Posterior vena cava (tissue), 2 donors: ENCODE measurements at places on chromosomes 3 and 15. TPM values are rescaled to one million over a fixed set of nuclear protein-coding genes. Genes with fewer than 3 reads are reported as not detected.

- DNase-seq: no peak
Observed at GRCh38 chr3:96900566-96900965, 86.2 kb downstream of the EPHA6 start.

INAFM2 gene
- total RNA-seq: 25.3 TPM

C3orf49 gene
- not detected for total RNA-seq

DNA sequence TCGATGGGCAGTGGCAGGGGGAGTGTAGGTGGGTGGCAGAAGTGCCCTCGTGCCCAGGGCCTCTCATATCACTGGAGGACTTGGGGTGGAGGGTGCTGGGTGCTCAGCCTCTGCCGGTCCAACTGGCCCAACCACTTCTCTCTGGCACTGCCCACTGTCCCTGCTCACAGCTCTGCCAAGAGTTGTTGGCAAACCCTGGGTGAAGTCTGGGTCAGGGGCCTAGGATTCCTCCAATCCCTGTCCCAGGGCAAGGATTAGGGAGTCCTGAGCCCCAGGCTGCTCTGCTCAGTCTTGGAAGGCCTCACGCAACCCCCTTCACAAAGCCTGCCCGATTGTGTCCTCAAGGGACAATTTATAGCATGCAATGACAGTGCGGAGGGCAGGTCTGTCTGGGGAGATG is 5.2 kb upstream of the PRKCD start:
- no peak for DNase-seq

- no peak for DNase-seq
Observed at GRCh38 chr3:27963519-27963918, 241.4 kb upstream of the EOMES start.

GRCh38 chr3:126834596-126835471 is 130.8 kb downstream of the CHCHD6 start:
- DNase-seq: no peak

DNA sequence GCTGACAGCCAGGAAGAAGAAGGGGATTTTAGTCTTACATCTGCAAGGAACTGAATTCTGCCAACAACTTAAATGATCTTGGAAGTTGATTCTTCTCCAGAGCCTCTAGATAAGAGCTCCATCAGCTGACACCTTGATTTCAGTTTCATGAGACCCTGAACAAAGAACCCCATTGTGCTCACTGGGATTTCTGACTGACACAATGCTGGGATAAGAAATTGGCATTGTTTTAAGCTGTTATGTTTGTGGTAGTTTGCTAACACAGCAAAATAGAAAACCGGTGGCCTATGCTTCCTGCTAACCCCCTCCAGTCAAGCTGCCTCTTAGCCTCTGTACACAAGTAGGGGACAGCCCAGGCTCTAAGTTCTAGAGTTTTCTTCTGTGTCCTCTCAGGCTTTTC is 36.2 kb downstream of the MASP1 start:
- no peak for DNase-seq

NRG4 gene
- not detected for total RNA-seq

DNA sequence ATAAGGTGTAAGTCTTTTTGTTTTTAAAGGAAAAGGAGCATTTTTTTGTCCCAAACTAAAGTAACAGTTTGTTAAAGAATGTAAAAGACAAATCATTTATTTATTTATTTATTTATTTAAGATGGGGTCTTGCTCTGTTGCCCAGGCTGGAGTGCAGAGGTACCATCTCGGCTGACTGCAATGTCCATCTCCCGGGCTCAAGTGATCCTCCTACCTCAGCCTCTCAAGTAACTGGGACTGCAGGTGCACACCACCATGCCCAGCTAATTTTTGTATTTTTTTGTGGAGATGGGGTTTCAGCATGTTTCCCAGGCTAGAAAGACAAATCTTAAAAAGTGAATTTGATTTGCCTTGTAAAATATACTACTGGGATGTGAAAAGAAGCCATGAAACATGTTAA is 86.3 kb upstream of the PLXND1 start:
- DNase-seq: no peak

DNA sequence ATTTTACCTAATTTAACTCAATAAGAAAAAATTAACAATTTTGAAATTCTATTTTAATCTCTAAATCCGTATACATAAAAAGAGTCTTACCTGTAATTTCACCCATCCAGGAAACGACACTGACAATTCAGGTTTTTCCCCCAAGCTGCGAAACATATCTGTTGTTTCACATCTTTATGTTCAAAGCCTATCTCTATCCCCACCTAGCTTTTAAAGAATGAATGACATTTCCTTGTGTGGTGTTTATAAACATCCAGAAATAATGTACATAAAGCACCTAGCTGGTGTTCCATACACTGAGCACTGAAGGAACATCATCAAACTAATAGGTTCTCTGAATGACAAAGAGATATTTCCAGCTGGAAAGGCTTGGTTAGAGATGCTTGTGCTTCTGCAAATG is 867.8 kb downstream of the SQOR start:
- DNase-seq: no peak

- no peak for DNase-seq
Observed at GRCh38 chr3:12159227-12159601, 502 bp upstream of the TIMP4 start.

DNA sequence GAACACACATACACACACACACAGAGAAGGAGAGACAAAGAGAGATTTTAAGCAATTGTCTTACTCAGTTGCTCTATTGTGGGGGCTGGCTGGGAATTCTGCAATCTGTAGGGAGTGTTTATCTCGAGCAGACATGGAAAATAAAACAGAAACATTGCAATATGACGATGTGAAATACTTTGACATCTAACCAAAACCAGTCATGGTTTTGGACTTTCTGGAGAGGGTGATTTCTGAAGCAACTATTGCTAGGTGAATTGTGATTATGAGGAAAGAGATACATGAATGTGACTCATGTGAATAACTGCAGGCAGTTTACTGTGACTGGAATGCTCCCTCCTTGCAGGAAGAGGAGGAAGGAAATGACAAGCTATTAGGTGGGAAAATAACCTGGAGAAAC is 12.3 kb upstream of the PHLDB2 start:
- no peak for DNase-seq

DNA sequence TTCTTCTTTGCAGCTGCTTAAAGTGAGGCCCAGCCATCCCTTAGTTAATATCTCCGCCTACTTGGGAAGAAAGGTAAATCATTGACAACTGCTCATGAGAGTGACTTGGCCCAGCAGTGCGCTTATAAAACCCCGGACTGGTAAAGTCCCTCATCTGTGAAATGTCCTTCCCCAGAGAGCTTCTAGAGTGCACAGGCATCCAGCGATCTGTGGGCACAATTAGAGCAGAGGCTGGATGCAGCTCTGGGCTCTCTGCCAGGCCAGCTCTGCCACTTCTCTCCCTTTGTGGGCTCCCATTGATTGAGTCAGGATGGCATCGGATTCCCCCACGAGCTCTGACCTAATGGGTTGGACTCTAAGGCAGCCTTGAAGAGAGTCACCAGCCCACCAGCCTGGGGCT is 219.0 kb upstream of the LINGO1 start:
- peak; percentile 37 for DNase-seq

GRCh38 chr15:66834881-66835878 is 133.1 kb downstream of the SMAD6 start:
- no peak for DNase-seq

DNA sequence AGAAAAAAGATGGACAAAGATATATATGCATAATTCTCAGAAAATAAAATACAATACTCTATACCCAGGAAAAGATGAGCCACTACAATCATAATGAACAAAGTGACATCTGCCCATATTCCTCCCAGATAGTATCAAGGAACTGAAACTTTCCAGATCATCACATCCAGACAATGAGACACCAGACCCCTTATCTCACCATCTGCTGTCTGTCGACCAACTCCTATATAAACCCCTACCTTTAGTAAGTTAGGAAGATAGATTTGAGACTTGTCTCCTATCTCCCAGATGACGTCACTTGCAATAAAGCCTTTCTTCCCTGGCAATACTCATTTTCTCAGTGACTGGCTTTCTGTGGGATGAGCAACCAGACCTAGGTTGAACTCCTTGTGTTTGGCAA is 1071.6 kb downstream of the PLOD2 start:
- DNase-seq: no peak

OR5H15 gene
- total RNA-seq: not detected

DNA sequence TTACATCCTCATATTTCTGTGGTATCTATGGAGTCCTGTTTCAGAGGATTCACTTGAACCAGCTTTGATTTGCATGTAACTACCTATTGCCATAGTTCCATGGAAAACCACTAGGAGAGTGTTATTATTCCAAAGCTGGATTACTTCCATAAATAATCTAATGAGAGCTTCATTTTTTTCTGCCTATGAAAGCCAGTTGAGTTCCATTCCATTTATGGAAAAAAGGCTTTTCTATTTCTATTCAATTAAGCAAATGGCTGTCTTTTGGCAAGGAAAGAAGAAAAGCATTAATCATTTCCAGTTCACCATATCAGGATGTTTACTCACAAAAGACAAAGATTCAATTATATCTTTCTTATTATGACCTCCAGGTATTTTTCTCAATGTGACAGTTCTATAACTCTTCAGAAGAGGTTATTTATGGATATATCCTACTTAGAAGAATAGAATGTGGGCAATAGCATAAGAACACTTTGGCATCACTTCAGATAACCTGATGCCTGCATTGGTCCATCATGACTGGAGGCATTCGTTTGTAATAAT is 259.9 kb upstream of the ZPLD1 start:
- no peak for DNase-seq

LMAN1L gene
- total RNA-seq: not detected

- no peak for DNase-seq
Observed at GRCh38 chr3:41716471-41716870, 245.4 kb downstream of the ULK4 start.

IQCF5 gene
- not detected for total RNA-seq

OXSR1 gene
- 52.3 TPM for total RNA-seq

DAZL gene
- not detected for total RNA-seq

SEMA5B gene
- 1.3 TPM for total RNA-seq

DNA sequence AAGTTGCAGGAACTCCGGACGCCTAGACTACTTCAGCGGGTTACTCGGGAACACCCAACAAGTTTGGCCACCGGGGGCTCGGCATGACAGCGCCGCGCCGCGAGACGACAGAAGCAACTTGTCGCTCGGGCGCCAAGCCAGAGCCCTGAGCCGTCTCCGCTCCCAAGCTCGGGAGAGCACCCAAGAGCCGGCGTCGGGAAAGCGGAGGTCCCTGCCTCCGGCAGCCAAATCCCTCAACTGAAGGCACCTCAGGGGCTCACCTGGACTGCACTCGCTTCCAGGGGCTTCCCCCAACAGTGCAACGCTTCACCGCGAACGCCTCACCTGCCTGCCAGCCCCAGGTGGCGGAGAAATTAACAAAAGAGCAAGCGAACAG is 640 bp downstream of the MB21D2 start:
- peak; percentile 91 for DNase-seq

- no peak for DNase-seq
Observed at GRCh38 chr3:171976526-171976925, 62.9 kb upstream of the FNDC3B start.

DNASE1L3 gene
- 7.5 TPM for total RNA-seq
